ENCODE measurements at places on chromosomes 12 and 14.

DNA sequence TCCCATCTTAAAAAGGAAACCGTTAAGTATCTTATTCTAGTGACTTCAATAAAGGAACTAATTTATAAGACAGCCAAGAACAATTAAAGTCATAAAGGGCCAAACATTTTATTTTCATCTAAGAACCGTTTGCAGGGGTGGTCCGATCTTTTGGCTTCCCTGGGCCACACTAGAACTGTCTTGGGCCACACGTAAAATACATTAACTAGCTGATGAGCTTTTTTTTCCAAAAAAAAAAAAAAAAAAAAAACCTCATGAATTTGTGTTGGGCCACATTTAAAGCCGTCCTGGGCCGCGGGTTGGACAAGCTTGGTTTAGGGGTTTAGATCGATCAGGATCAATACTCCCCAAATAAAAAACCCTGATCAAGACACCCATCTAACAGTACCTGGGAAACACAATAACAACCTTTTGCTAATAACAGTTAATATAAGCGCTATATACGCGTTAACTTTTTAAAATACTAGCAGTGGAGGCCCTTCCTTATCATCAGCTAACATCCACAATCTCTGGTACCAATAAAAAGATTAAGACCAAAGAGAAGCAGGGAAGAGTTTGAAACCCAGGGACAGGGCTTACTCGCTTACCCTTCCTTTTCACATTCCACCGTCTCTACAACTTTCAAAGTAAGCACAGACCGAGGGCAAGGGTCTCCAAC lies 1.1 kb downstream of the NAP1L1 start:
- DNase-seq, result no peak

DNA sequence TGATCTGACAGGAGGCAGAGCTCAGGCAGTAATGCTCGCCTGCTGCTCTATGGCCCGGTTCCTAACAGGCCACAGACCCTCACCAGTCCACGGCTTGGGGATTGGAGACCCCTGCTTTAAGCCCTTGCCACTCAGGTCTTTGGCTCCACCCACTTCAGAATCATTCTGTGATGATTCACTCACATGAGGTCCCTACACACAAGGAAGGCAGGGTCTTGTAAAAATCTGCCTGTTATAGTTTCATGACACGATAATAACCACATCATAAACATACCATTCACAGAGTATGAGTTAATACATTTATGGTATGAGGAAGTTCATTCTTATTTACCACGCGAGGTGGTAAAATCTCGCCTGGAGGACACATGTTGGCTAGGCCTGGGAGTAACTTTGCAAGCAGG lies 29.0 kb upstream of the MAX start:
- no peak for DNase-seq

DNA sequence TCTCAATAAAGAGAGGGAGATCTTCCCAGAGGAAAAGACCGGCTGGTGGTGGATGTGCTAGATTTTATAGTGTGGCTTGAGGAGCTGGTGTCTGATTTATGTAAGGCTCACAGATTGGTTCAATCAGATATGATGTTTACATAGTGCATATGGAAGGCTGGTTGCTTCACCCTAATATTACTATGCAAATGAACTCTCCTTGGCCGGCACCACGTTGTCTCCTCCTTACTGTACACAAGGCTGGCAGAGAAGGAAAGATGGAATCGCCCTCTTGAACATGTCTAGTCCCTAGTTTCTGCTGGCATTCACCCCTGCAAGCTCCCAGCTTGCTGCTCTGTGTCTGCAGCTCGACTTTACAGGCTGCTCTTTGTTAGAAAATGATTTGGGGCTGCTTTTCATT lies 8.9 kb downstream of the FAM186A start:
- DNase-seq, result no peak

GRCh38 chr12:45540661-45541341 lies 188.7 kb upstream of the ARID2 start:
- no peak for DNase-seq

- no peak for DNase-seq
Observed at GRCh38 chr14:73311708-73312030, 74.4 kb downstream of the PAPLN start.

- DNase-seq, result peak; percentile 90
Observed at GRCh38 chr12:53061404-53062010, 11.6 kb downstream of the TNS2 start.

- no peak for DNase-seq
Observed at GRCh38 chr12:83158613-83159207, 472.0 kb downstream of the TMTC2 start.

DNA sequence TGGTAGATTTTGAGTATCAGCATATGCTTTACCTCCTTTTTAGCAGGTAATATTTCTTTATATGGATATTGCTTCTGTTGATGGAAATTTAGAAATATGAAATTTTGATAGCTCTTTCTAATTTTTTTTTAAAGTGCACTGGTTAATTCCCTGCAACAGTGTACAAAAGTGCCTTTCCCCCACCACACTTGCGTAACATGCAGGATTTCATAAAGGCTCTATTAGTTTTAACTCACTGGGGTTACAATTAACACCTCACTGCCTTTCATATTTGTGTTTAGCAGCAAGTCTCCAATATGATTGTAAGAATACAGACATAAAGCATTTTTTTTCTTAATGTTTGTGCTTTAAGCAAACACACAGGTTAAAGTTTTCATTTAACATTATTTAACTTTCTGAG lies 25.6 kb downstream of the MNAT1 start:
- DNase-seq, result no peak

DNA sequence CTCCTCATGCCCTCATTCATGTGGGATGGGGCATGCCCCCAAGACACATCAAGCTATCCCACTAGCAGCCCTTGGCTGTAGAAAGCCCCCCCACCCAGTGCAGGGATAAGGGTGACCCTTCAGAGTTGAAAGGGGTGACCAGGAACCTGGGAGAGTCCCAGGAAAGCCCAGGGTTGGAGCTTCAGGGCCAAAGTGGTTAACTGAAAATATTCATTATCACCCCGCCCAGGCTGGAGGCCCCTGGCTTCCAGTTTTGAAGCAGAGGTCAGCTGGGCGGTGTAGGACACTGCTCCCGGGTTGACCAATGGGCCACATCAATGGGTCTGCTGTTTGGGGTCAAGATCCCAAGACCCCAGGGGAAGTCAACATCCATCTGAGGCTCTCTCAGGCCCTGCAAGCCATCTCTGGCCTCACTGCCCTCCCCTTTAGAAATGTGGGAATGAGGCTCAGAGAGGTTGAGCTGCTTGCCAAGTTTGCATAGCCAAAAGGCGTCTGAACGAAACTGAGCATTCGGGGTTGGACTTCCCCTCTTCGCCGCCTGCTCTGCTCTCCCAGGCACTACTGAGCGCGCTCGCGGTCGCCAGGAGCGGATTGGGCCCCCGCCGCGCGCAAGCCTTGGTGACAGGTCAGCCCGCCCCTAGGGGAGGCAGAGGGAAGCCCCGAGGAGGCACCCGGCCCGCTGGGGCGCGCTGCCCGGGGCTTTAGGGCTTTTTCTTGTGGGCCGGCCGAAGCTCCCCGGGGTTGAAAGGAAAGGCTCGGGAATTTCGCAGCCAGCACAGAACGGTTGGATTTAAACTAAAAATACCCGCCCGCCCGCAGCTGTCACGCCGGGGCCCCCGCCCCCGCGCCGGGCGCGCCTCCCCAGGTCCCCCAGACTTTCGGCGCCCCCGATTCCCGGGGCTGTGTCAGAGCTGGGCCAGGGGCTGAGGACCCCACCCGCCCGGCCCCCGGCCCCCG lies 576 bp downstream of the SYNE3 start:
- DNase-seq, result peak; percentile 49

DNA sequence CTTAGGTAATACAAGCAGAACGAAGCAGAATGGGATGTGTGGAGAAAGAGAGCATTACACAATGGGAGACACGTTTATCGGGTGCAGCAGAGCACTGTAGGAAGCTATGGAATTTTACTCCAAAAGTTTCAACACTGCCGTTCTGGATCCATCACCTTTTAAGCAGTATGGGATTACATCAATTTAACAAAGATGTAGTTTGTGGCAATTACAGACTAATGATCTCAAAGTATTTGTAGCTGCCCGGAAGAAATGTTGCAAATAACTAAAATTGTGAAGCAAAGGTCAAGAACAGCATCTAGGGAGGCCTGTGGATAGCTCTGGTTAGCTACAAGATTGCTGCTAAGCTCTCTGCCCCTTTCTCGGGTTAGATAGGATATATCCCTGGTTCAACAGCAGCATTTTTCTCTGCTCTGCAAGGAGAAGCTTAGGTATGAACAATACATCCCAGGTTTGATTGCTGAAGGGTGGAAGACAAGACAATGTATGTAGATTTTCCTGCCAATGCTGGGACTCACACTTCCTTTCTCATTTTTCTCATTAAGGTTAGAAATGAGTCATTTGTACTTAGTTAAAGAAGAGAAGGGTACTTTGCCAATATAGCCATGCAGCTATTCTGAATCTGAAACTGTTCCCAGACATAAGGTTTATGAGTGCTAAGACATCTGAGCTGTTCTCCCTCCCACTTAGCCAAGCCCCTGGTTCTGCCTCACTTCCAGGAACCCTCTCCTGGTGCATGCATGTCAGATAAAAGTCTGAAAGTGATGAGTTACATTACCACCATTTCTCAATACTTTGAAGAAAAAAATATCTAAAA lies 75.0 kb upstream of the HIF1A start:
- DNase-seq, result no peak

DNA sequence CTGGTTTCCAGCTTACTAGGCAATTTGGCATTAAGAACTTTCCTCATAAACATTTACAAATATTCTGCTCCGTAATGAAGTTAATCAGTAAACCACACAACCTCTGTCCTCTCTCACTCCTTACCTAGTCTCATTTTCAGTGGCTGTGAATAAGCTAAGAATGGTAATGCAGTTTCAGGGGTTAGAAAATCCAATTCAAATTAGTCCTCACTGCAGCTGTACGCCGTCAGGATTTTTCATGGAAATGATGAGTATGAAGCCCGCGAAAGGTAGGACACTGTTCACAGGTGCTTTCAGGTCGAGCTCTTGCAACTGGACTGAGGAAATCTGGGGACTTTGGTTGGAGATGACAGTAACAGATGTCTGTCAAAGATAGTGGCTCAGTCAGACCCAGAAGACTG lies 29.6 kb downstream of the NR1H4 start:
- DNase-seq, result no peak

GRCh38 chr12:124537525-124538193 lies 29.8 kb downstream of the NCOR2 start:
- DNase-seq, result no peak

DNA sequence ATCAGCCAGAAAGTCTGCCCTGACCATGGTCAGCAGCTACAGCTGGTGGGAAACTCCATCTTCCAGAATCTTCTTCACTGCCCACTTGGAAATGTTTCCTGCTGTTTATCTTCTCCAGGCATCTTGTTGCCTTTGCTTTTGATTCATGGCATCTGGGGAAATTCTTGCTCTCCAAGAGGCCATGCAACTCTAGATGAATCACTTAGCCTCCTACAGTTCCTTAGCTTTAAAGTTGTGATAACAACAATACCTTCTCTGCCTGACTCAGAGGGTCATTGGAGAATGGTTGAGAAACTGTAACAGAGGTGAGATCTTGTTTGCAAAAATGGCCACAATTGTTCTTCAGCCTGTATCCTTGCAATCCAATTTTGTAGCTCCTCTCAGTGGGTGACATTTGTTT lies 121.0 kb upstream of the VRK1 start:
- no peak for DNase-seq

- no peak for DNase-seq
Observed at GRCh38 chr12:40645361-40645760, 46.9 kb upstream of the CNTN1 start.

GRCh38 chr14:23434488-23435222 lies 805 bp downstream of the MYH7 start:
- peak; percentile 12 for DNase-seq

DNA sequence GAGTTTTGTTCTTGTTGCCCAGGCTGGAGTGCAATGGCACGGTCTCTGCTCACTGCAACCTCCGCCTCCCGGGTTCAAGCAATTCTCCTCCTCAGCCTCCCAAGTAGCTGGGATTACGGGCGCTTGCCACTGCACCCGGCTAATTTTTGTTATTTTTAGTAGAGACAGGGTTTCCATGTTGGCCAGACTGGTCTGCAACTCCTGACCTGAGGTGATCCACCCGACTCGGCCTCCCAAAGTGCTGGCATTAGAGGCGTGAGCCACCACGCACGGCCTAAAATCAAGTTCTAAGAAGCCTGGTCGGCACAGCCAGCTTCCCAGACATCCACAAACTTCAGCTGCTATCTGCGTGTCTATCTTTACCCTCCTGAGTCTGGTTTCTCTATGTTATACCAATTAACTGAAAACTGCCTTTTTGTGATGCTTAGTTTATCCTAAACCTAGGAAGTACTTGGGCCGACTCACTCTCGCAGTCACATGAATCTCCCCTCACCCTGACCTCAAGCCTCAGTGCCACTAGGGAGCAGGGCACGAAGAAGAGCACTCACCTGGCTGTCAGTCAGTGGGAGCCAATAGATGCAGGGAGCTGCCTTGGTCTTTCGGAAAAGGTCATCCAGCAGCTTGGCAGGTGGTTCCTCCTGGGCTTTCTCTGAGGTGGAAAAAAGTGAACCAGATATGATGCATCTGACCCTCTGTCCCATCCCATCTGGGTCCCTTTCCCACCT lies 3.4 kb upstream of the CDH24 start:
- DNase-seq, result no peak

DNA sequence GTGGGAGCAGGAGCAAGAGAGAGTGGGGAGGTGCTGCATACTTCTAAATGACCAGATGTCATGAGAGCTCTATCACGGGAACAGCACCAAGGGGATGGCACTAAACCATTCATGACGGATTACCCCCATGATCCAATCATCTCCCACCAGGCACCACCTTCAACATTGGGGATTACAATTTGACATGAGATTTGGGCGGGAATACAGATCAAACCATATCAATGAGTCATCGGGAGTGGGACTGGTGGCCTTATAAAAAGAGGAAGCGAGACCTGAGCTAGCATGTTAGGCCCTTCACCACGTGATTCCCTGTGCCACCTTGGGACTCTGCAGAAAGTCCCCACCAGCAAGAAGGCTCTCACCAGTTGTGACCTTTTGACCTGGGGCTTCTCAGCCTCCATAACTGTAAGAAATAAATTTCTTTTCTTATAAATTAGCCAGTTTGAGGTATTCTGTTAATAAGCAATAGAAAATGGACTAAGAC lies 28.7 kb downstream of the COX8C start:
- no peak for DNase-seq

- DNase-seq, result no peak
Observed at GRCh38 chr14:30925254-30925653, 50.9 kb downstream of the COCH start.

GRCh38 chr14:23518709-23519108 lies 32.9 kb downstream of the ZFHX2 start:
- DNase-seq, result no peak

DNA sequence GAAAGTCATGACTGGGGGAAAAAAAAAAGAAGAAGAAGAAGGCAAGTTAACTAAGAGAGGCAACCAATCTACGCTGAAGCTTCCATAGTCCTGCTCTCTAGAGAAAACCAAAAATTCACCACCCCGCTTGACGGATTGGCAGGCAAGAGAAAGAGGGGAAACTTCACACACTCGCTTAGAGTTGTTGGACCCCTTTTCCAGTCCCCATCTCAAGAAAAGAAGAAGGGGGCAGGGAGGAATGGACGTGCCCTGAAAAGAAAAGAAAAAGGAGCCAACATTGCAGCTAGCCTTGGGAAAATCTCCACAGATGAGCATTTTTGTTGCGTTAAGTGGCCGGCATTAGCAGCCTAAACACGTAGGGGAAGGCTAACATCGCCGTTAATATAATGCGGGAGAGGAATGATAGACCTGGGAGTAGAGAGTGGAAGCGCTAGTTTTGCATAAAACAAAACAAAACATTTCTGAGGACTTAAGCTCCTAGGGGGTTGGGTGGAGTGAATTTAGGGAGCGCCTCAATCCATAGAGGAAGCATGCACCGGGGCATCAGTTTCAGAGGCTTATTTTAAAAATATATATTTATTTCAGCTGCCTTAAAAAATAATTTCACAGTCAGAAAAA lies 11.3 kb upstream of the FOXG1 start:
- DNase-seq, result no peak

- peak; percentile 58 for DNase-seq
Observed at GRCh38 chr12:77925536-77926108, 94.9 kb downstream of the NAV3 start.

Measured in pancreas (tissue), 10 donors.